Stimulated activated CD4-positive, alpha-beta T cell treated with anti-CD3 and anti-CD28 coated beads, Interleukin-4, amount 100 ng/mL, for 1 hour (primary cell): ENCODE measurements at places on chromosomes 13 and 19.
A peak's percentile ranks its signal among the peaks of the same experiment; 100 is the strongest.

GRCh38 chr13:109366525-109366924, 419.9 kb downstream of the IRS2 start:
- DNase-seq = no peak

GRCh38 chr19:29923653-29924052, 18.4 kb upstream of the URI1 start:
- no peak for DNase-seq

GRCh38 chr13:37094840-37095239, 10.6 kb downstream of the CSNK1A1L start:
- DNase-seq = no peak

- DNase-seq = no peak
Measured at GRCh38 chr19:46970815-46971214, 48.8 kb upstream of the NPAS1 start.

- DNase-seq = no peak
Measured at GRCh38 chr19:5131506-5132205, 162.7 kb downstream of the KDM4B start.

GRCh38 chr13:94192431-94192975, 287.0 kb downstream of the DCT start:
- DNase-seq = peak; percentile 8

DNA sequence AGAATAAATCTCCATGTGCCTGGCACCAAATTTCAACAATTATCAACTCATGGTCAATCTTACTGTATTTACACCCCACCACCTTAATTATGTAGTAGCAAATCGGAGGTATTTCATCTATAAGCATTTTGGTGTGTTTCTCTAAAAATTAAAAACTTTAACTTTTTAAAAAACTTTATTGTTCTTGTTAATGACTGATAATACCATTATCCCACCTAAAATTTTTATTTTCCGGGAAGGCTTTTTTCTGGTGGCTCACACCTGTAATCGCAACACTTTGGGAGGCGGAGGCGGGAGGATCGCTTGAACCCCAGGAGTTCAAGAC, 453 bp upstream of the PDCD2L start:
- no peak for DNase-seq

GRCh38 chr19:10285393-10285792, 1.4 kb upstream of the ICAM4 start:
- no peak for DNase-seq

DNA sequence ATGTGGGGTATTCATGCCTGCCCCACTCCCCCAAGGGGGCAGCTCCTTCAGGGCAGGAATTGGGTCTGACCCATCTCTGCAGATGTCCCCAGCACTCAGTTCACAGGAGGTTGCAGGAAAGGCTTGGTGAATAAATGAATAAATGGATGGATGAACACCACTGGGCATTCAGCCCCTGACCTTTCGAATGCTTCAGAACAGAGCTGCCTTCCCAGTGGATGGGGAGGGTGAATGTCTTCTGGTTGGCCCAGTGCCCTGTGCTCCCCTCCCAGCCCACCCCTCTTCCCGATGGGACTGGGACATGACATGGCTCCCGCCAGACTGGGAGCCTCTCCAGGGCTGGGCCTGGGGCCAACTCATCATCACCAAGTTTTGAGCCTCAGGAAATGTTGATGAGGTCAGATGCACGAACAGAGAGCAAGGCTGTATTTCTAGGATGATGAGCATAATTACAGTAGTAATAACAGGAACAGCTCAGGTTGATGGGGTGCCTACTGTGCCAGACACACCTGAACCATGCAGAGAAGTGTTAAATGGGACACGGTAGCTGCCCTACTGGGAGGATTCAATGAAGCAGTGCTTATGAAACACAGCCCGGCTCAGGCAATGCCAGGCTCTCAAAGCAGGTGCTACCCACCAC, 25.7 kb downstream of the VRK3 start:
- DNase-seq = no peak

- DNase-seq = no peak
Measured at GRCh38 chr19:1907563-1908363, 2.6 kb downstream of the ADAT3 start.

DNA sequence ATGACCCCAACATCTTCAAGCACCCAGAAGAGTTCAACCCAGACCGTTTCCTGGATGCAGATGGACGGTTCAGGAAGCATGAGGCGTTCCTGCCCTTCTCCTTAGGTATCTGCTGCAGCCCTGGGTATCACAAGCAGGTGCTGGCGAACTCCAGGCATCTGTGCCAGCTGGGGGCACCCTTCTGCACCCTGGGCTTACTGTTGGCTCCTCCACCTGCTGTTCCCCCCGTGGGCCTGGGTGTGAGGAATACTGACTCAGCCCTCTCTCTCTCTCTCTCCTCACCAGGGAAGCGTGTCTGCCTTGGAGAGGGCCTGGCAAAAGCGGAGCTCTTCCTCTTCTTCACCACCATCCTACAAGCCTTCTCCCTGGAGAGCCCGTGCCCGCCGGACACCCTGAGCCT, 13.0 kb downstream of the CYP2S1 start:
- no peak for DNase-seq

- peak; percentile 78 for DNase-seq
Measured at GRCh38 chr19:17235300-17235970, 9.4 kb downstream of the OCEL1 start.

DNA sequence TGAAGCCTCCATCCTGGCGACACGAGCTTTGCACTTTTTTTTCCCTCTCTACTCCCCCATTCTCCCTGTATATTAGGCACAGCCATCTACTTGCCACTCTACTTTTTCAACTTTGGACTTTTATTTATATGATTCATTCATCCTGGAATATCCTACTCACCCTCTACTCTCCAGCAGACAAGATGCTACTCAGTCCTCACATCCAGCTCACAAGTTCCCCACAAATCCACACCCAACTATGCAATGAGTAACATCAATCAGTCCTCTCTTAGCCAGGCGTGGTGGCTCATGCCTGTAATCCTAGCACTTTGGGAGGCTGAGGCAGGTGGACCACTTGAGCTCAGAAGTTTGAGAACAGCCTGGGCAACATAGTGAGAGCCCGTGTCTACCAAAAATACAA, 23.9 kb upstream of the URAD start:
- DNase-seq = no peak

GRCh38 chr13:44974056-44974793, 15.0 kb downstream of the NUFIP1 start:
- no peak for DNase-seq

- DNase-seq = no peak
Measured at GRCh38 chr19:32174386-32175113, 170.9 kb upstream of the ZNF507 start.

- peak; percentile 43 for DNase-seq
Measured at GRCh38 chr19:45952686-45953505, 20.8 kb downstream of the NOVA2 start.

DNA sequence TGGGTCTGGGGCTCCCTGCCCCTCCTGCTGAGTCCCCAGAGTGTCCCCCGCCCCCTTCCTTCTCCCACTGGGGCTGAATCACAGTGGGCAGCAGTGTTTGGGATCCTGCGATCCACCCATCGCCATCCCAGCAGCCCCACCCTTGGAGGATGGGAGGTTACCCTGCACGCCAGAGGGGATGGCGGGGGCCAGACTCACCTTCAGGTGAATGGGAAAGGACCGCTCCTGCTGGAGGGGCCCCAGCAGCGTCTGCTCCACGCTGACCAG, 569 bp downstream of the DLEU7 start:
- no peak for DNase-seq

DNA sequence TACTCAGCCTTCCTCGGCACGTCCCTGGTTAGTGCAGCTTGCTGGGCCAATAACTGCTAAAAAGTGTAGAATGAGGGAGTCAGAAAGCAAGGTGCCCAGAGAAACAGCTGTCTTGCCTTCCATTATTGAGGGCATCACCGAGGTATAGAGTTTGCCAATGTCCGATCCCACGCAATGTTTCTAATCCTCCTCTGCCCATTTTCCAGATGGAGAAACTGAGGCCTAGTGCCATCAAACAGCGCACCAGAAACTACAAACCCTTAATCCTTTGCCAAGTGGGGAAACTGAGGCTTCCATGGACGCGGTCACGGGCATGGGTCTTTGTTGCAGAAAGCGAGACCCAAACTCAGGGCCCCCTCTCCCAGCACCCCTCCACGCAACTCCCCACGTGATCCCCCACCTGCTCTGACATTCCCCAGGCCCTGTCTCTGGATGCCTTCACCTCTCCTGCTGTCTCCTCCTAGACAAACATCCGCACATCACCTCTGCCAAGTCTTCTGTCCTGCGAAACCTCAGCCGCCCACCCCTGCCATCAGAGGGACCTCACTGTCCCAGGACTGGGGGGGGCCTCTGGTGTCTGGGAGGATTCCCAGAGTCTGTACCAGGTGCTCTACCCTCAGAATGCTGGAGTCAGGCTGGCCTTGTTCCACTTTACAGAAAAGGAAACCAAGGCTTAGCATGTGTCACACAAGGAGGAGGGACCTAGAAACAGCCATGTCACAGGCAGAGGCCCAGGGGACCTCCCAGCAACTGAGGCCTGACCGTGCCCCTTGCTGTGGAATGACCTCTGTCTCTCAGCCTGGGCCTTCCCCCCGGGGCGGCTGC, 930 bp upstream of the PDE4C start:
- DNase-seq = no peak

- no peak for DNase-seq
Measured at GRCh38 chr13:109485136-109485794, 301.1 kb downstream of the IRS2 start.

- DNase-seq = no peak
Measured at GRCh38 chr13:91896547-91896946, 498.1 kb downstream of the GPC5 start.

DNA sequence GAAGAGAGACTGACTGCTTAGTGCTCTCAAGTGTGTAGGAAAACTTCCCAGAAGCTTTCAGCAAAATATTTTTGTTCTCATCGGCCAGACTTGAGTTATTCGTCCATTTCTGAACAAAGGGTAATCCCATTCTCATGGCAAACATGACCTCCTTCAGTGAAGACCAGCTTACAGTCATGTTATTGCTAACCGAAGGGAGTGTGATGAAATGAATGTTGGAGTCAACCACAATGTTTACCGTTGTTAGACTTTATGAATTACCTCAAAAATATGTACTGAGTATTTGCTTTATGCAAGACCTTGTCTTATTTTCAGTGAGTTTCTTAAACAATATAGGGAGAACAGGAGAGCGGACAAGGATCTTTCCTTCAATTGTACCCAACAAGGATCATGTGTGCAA, 228.6 kb downstream of the LMO7 start:
- DNase-seq = no peak

GRCh38 chr19:10315335-10316214, at the start of gene FDX2:
Gene FDX2, minus strand, starts transcription at chr19:10316015. Its CDS starts 19 bp downstream, at chr19:10315996.
- DNase-seq = peak; percentile 95

GRCh38 chr19:5355076-5355475, 14.5 kb upstream of the PTPRS start:
- DNase-seq = no peak

DNA sequence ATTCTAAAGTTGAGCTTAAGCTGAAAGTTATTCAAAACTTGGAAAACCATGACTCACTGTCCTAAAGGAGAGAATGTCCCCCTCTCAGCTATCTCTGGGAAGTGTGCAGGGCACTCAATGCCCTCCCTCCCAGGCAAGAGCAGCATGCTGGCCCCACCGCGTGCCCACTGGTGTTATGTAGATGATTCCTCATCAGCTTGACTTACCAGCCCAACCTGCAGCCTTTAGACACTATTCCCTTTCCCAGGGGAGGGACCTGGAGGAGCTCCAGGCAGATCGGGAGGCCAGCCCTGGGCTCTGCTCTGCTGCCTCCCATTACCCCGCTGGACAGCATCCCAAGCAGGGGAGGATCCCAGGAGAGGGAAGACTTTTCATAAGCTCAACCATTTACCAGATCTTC, 124.6 kb downstream of the FGF14 start:
- no peak for DNase-seq

DNA sequence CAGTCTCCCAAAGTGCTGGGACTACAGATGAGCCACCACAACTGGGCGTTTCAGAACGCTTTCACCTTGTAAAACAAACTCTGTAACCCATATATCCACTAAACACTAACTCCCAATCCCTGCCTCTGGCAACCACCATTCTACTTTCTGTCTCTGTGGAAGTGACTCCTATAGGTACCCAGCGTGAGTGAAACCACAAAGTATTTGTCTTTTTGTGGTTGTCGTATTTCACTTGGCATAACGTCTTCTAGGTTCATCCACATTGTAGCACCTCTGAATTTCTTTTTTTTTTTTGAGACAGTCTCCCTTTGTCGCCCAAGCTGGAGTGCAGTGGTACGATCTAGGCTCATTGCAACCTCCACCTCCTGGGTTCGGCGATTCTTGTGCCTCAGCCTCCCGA, 44.8 kb downstream of the BRD4 start:
- no peak for DNase-seq

GRCh38 chr13:64088491-64088890, 2672.8 kb upstream of the PCDH20 start:
- no peak for DNase-seq

DNA sequence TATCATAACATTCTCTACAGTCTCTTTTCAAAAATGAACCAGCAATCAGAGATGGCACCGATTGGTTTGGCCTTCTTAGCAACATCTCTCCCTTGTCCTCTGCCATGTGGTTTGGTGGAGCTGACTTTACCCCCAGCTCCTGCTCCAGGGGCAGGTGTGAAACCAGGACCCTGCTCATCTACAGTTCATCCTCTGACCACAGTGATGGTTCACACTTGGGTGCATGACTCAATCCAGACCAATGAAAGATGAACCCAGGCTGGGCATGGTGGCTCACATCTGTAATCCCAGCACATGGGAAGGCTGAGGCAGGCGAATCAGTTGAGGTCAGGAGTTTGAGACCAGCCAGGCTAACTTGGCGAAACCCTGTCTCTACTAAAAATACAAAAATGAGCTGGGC, 33.6 kb upstream of the FFAR2 start:
- DNase-seq = no peak

- no peak for DNase-seq
Measured at GRCh38 chr13:90768116-90768515, 579.4 kb upstream of the MIR17HG start.

DNA sequence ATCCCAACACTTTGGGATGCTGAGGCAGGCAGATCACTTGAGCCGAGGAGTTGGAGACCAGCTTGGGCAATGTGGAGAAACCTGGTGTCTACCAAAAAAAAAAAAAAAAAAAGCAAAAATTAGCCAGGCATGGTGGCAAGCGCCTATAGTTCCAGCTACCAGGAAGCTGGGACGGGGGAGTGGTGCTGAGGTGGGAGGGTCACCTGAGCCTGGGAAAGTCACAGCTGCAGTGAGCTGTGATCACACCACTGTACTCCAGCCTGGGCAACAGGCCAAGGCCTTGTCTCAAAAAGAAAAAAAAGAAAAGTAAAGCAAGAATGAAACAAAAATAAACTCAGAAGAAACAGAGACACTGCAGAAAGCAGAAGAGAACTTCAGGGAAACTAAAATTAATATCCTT, 31.6 kb downstream of the MTRF1 start:
- DNase-seq = no peak

- no peak for DNase-seq
Measured at GRCh38 chr19:1609103-1609396, 3.8 kb upstream of the UQCR11 start.

GRCh38 chr13:110350049-110350448, 43.0 kb downstream of the COL4A2 start:
- DNase-seq = no peak

DNA sequence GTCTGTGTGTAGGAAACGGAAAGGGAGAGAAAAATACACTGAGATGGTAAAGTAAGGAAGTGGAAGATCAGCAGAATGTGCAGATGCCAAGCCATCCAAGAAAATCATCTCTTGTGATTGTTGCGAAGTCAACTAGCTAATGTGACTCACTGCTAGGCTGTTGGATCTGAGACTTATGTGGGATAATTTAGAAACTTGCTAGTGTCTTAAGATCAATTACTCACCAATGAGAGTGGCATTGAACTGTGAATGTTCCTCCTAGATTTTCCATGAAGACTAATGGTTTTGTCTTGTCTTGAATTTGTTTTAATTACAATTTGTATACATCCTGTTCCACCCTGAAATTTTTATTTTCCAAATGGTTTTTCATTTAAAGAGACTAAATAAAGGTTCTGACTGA, 771.6 kb downstream of the EFNB2 start:
- DNase-seq = no peak
